MCF 10A (cell line): ENCODE measurements at places on chromosomes 13 and 19. TPM values are rescaled to one million over a fixed set of nuclear protein-coding genes. Genes with fewer than 3 reads are reported as not detected.

DNA sequence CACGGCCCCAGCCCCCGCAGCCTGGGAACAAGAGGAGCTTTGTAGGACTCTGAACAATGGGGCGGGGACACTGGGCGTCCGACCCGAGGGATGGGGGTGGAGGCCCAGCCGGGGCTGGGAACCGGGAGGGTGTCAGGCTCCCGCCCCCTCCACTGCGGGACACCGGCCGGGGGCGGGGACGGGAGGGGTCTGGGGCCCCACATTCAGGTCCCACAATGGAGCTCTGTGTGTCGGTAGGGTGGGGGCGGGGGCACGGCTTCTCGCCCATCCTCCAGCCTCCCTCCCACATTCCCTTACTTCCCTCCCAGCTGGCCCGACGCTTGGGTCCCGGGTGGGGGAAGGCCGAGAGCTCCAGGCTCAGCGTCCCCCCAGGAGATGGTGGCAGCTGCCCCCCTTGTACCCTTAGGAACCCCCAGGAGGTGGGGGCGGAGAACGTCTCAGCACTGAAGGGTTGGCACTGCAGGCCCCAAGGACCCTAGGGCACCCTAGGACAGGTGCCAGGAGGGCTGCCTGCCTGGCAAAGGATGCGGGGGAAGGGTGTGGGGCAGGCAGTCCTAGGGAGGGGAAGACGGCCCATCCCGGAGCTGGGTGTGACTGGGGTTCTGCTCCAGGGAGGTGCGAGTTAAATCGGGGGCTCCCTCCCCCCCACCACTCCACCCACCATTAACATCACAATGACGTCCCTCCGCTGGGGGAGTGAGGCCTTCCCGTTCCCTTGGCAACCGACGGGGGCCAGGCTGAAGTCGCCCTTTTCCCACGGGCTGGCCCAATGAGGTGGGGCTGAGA lies 5.3 kb downstream of the TTYH1 start:
- no peak for DNase-seq

GRCh38 chr13:98892821-98893220 lies 85.0 kb downstream of the DOCK9 start:
- DNase-seq, result no peak

GRCh38 chr19:1691589-1692290 lies 39.3 kb upstream of the TCF3 start:
- DNase-seq, result no peak

GRCh38 chr19:42421101-42421500 lies 6.1 kb downstream of the LIPE start:
- DNase-seq, result no peak

DNA sequence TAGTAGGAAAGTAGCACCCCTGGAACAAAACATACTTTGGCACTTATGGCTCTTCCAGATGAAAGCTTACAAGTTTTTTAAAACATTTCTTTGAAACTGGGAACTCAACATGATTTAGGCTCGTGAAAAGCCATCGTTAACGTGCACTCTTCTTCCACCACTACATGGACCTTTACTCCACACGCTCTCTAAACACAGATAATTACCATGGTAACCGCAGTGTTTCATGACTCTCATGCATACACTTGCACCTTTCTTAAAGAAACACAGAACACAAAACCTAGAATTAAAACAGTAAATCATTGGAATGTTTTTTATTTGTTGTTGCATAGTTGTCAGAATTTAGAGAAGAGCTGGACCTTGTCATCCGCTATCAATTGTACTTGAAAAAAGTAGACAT lies 154.3 kb downstream of the FGF9 start:
- DNase-seq, result no peak

The TINCR gene
- total RNA-seq, result 0.20 and 0.21 TPM in 2 replicates

The PRSS57 gene
- not detected in 2 replicates for total RNA-seq
